ENCODE measurements at places on chromosomes 3 and 15. TPM values are rescaled to one million over a fixed set of nuclear protein-coding genes. Genes with fewer than 3 reads are reported as not detected.

GRCh38 chr3:100891033-100891432 is 102.2 kb downstream of the ABI3BP start:
- peaks cover 15% of the 10 kb centered on the region for H3K27me3 ChIP-seq
- H3K4me1 ChIP-seq = no peaks in the 10 kb centered on the region
- no peak overlapping the region for H3K4me3 ChIP-seq
- H3K36me3 ChIP-seq = no peaks in the 10 kb centered on the region

- DNase-seq = peak; percentile 39
- no peak overlapping the region for H3K27ac ChIP-seq
- H3K4me1 ChIP-seq = no peaks in the 10 kb centered on the region
- no peaks in the 10 kb centered on the region for H3K36me3 ChIP-seq
- H3K4me3 ChIP-seq = no peak overlapping the region
Measured at GRCh38 chr3:123652342-123652984, 67.6 kb upstream of the HACD2 start.

GRCh38 chr3:38689346-38689745 is 39.9 kb upstream of the SCN5A start:
- no peaks in the 10 kb centered on the region for H3K36me3 ChIP-seq
- no peak overlapping the region for H3K27ac ChIP-seq

DNA sequence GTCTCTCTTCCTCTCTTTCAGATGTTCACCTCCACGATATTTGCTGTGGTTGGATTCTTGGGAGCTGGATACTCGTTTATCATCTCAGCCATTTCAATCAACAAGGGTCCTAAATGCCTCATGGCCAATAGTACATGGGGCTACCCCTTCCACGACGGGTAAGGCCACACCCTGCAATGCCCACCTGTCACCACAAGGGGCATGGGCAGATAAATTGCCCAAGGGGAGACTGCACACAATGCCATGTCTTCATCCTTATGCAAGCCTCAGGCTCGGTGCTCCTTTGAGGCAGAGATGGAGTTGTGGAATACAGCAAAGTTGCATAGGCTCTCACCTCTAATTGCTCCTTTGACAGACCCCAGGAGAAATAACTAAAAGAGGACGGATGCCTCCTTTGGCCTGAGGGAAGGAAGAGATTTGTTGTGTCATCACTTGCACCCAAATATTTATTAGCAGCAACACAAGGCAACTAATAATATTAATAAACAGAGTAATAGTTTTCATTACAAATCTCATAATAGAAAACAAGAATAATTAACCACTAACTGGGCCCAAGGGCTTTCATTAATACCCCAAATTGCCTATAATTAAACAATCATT is 13.2 kb downstream of the TM4SF4 start:
- no peaks in the 10 kb centered on the region for H3K36me3 ChIP-seq
- H3K27me3 ChIP-seq = peaks cover 23% of the 10 kb centered on the region
- H3K4me3 ChIP-seq = no peak overlapping the region
- no peaks in the 10 kb centered on the region for H3K4me1 ChIP-seq
- no peak overlapping the region for H3K27ac ChIP-seq

GRCh38 chr3:110577854-110578253 is 493.8 kb upstream of the NECTIN3 start:
- H3K36me3 ChIP-seq = no peaks in the 10 kb centered on the region
- no peak overlapping the region for H3K4me3 ChIP-seq
- no peaks in the 10 kb centered on the region for H3K27me3 ChIP-seq
- H3K4me1 ChIP-seq = no peaks in the 10 kb centered on the region
- no peak for DNase-seq

GRCh38 chr3:161137260-161137659 is 32.1 kb upstream of the B3GALNT1 start:
- H3K27me3 ChIP-seq = peaks cover 2% of the 10 kb centered on the region
- no peaks in the 10 kb centered on the region for H3K4me1 ChIP-seq
- no peak overlapping the region for H3K27ac ChIP-seq
- no peak overlapping the region for H3K4me3 ChIP-seq

- H3K27me3 ChIP-seq = no peaks in the 10 kb centered on the region
- H3K36me3 ChIP-seq = peaks cover 16% of the 10 kb centered on the region
- no peak for DNase-seq
- H3K27ac ChIP-seq = no peak overlapping the region
Measured at GRCh38 chr15:42329161-42329560, 30.1 kb upstream of the CAPN3 start.

- DNase-seq = no peak
Measured at GRCh38 chr15:89888214-89888804, 5.5 kb downstream of the AP3S2 start.

GRCh38 chr15:89244574-89244903 is 760 bp downstream of the FANCI start:
- H3K4me1 ChIP-seq = peaks cover 43% of the 10 kb centered on the region
- H3K27me3 ChIP-seq = peaks cover 6% of the 10 kb centered on the region
- peak overlapping the region; percentile 93 for H3K4me3 ChIP-seq
- H3K36me3 ChIP-seq = peaks cover 41% of the 10 kb centered on the region
- H3K27ac ChIP-seq = peak overlapping the region; percentile 93

DNA sequence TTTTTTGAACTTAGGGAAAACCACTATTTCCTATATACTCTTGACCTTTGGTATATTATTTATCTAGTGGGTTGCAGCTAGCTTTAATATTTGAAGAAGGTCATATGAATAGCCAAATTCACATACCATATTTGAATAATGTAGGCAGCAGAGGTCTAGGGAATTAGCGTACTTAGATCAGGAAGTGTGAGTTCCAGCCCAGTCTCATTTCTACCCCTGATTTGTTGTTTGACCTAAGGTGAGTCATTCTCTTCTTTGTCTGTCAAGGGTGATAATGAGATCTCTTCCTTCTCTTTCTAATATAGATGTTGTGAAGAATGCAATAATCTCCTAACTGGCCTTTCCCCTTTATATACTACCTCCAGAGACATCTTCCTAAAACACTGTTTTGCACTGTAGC is 36.6 kb upstream of the ZPLD1 start:
- no peaks in the 10 kb centered on the region for H3K36me3 ChIP-seq
- no peak overlapping the region for H3K27ac ChIP-seq
- H3K4me3 ChIP-seq = no peak overlapping the region
- DNase-seq = no peak

GRCh38 chr3:152518346-152518745 is 249.6 kb downstream of the MBNL1 start:
- H3K27me3 ChIP-seq = peaks cover 7% of the 10 kb centered on the region
- no peak for DNase-seq
- H3K4me3 ChIP-seq = no peak overlapping the region
- H3K4me1 ChIP-seq = no peaks in the 10 kb centered on the region

- H3K27ac ChIP-seq = no peak overlapping the region
- H3K4me3 ChIP-seq = no peak overlapping the region
- no peak for DNase-seq
- H3K27me3 ChIP-seq = no peaks in the 10 kb centered on the region
- peaks cover 19% of the 10 kb centered on the region for H3K36me3 ChIP-seq
Measured at GRCh38 chr3:106167728-106168127, 298.9 kb upstream of the CBLB start.

- H3K4me3 ChIP-seq = peak overlapping the region; percentile 57
- H3K36me3 ChIP-seq = peaks cover 15% of the 10 kb centered on the region
- peaks cover 69% of the 10 kb centered on the region for H3K4me1 ChIP-seq
- DNase-seq = no peak
- peak overlapping the region; percentile 99 for H3K27ac ChIP-seq
Measured at GRCh38 chr15:41937568-41937923, 34.8 kb downstream of the EHD4 start.

DNA sequence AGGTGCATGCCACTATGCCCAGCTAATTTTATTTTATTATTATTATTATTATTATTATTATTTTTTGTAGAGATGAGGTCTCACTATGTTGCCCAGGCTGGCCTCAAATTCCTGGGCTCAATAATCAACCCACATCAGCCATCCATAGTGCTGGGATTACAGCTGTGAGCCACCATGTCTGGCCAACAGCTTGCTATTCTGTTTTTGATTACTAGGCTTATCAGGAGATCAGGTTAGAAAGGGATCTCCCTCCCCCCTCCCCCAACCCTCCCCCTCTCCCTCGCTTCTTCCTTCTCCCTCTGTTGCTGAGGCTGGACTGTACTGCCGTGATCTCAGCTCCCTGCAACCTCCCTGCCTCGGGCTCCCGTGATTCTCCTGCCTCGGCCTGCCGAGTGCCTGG is 8.6 kb downstream of the CLN6 start:
- no peak for DNase-seq
- H3K27ac ChIP-seq = no peak overlapping the region
- H3K36me3 ChIP-seq = peaks cover 26% of the 10 kb centered on the region
- peaks cover 20% of the 10 kb centered on the region for H3K4me1 ChIP-seq

GRCh38 chr3:98115717-98116116 is 14.8 kb upstream of the OR5H1 start:
- no peaks in the 10 kb centered on the region for H3K4me1 ChIP-seq
- no peaks in the 10 kb centered on the region for H3K36me3 ChIP-seq
- no peaks in the 10 kb centered on the region for H3K27me3 ChIP-seq
- DNase-seq = no peak
- no peak overlapping the region for H3K27ac ChIP-seq

DNA sequence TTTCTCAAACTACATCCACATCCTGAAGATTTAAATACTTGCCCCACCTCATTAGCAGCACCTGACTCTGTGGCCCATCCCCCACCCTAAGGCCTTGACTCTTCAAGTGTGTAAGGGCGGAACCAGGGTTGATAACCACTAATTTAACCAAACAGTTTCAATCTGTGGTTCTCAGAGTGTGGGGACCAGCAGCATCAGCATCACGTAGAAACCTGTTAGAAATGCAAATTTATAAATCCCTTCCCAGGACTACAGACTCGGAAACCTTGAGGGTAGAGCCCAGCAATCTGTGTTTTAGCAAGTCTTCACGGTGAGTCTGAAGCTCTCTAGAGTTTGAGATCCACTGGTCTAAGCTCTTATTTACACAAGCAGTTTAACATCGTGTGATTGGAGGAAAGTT is 12.4 kb downstream of the GNB4 start:
- no peaks in the 10 kb centered on the region for H3K36me3 ChIP-seq
- no peak overlapping the region for H3K4me3 ChIP-seq
- no peak for DNase-seq
- H3K27ac ChIP-seq = no peak overlapping the region
- H3K27me3 ChIP-seq = peaks cover 7% of the 10 kb centered on the region

GRCh38 chr3:182936239-182936917 is 44.0 kb downstream of the DCUN1D1 start:
- no peaks in the 10 kb centered on the region for H3K27me3 ChIP-seq
- H3K27ac ChIP-seq = no peak overlapping the region
- DNase-seq = no peak

DNA sequence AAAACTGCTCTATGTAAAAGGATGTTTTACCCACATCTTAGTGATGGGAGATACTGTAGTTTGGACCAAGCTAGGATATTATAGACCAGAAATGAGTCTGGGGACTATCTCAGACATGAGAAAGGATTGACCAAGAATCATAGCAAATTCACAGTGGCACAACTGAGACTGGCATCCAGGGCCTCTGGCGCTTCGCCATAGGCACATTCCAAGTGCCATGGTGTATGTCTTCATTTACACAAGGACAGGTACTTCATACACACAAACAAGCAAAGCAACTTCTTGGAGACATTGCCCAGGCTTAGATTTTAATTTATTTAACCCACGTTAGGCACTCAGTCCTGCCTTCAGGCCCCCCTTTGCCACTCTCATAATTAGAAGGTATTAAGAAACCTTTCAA is 28.9 kb downstream of the CACNA1D start:
- no peak overlapping the region for H3K4me3 ChIP-seq
- no peak overlapping the region for H3K27ac ChIP-seq
- peaks cover 25% of the 10 kb centered on the region for H3K27me3 ChIP-seq
- no peak for DNase-seq
- no peaks in the 10 kb centered on the region for H3K36me3 ChIP-seq

DNA sequence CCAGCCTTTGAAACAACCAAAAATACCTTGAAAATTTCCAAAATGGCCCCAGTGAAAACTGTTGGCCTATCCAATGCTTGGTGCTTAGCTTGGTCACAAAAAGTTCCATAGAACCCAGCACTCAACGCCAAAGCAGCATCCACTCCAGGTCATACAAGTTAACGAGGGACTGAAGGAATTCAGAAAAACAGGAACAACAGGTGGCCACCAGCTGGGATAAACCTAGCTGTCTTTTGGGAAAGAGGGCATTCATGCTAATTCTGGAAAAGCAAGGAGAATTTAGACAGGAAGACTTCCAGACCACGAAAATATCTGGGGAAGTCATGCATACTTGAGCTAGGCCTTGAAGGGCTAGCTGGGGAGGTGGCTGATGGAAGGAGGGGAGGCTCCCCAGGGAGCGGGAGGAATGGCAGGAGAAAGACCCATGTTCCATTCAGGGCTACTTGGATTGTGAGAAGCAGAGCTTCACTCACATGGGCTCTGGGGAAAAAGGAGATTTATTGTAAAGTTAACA is 28.6 kb downstream of the COLQ start:
- no peak overlapping the region for H3K4me3 ChIP-seq
- peaks cover 10% of the 10 kb centered on the region for H3K4me1 ChIP-seq
- no peaks in the 10 kb centered on the region for H3K27me3 ChIP-seq
- no peak overlapping the region for H3K27ac ChIP-seq
- no peaks in the 10 kb centered on the region for H3K36me3 ChIP-seq
- no peak for DNase-seq

DNA sequence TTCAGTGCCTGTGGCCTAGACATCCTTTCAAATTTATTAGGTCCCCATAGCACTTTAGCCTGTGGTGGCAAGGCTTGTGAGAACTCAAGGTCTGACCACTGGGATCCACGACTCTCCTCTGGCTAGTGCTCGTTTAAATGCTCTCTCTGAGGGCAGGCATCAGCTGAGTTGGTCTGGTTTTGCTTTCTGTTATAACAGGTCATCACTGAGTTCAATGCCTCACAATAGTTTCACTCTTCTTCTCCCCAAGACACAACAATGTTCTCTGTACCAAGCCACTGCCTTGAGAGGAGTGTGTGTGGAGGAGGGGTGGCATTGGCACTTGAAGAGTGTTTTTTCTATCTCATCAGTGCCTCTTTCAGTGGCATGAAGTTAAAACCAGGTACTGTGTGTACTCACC is 7.6 kb downstream of the OR5K4 start:
- peaks cover 6% of the 10 kb centered on the region for H3K36me3 ChIP-seq
- H3K4me1 ChIP-seq = peaks cover 8% of the 10 kb centered on the region
- H3K27me3 ChIP-seq = peaks cover 16% of the 10 kb centered on the region
- no peak overlapping the region for H3K4me3 ChIP-seq
- no peak for DNase-seq
- H3K27ac ChIP-seq = no peak overlapping the region

- H3K27me3 ChIP-seq = no peaks in the 10 kb centered on the region
- no peaks in the 10 kb centered on the region for H3K36me3 ChIP-seq
- no peak for DNase-seq
- H3K4me1 ChIP-seq = no peaks in the 10 kb centered on the region
Measured at GRCh38 chr3:63523100-63523499, 129.4 kb upstream of the SNTN start.

- H3K27ac ChIP-seq = no peak overlapping the region
- H3K36me3 ChIP-seq = peaks cover 16% of the 10 kb centered on the region
- H3K4me3 ChIP-seq = no peak overlapping the region
- no peaks in the 10 kb centered on the region for H3K4me1 ChIP-seq
- DNase-seq = no peak
Measured at GRCh38 chr3:196344663-196345062, 6.5 kb upstream of the TM4SF19 start.

The KCNAB1 gene
- not detected for total RNA-seq

The MEGF11 gene
- total RNA-seq = not detected

The SLC30A4 gene
- 3.5 TPM for total RNA-seq

The IQCF5 gene
- total RNA-seq = not detected

The SCAANT1 gene
- total RNA-seq = not detected

The ALS2CL gene
- total RNA-seq = 16.6 TPM

The WDR93 gene
- not detected for total RNA-seq

The CFAP44 gene
- total RNA-seq = 6.9 TPM
